ENCODE measurements at places on chromosomes 11 and 22.
A peak's percentile ranks its signal among the peaks of the same experiment; 100 is the strongest.

GRCh38 chr11:66476173-66476840 lies 3.9 kb upstream of the DPP3 start:
- DNase-seq, result no peak

DNA sequence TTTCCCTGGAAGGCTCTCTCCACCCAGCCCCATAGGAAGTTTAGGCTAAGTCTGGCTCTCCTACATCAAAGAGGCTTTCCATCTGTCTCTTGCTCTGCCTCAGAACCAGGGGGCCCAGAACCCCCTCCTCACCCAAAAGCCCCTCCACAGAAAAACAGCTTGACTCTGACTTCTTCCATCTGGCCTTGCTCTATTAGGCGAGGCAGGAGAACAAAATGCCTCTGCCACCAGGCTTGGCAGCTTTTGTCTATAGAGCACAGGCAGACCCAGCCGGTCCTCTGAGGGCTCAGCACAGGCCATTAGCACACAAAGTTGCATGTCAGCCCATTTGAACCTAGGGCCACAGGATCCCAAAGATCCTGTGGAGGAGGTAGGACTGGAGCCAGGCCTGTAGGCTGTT lies 75.7 kb upstream of the SUSD2 start:
- no peak for DNase-seq

DNA sequence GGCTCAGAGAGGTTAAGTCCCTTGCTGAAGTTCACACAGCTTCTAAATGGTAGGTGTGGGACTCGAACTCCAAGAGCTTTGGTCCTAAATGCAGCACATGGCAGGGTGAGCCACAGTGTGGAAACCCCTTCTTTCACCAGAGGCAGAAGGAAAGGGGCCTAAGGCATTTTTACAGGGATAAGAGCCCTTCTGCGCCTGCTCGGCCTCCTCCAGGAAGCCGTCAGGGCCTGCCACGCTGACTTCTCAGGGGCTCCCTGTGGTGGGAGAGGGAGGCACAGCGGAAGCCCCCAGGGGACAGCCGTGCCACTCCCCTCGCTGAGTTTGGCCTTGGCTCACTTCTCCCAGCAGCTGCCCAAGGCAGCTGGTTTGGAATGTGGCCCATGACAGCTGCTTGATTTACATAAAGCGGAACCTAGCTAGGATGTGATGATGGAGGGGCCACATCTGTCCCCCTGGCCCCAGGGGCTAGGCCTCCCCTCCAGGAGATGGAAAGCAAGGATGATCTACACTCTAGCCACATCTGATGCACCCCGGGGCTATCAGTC lies 35.4 kb downstream of the CD82 start:
- no peak for DNase-seq

DNA sequence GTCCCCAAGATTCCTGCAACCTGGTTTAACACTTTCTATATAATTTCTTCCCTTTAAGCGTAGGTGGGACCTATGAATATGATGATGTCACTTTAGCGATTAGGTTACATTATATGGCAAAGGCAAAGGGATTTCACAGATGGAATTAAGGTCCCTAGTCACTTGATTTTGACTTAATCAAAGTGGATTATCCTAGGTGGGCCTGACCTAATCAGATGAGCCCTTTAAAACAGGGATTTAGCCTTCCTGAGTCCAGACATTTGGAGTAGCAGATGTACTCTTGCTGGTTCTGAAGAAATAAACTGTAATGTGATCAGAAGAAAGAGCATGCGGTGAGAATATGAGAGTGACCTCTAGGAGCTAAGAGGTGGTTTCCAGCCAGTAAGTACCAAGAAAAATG lies 67.8 kb upstream of the LIN7C start:
- no peak for DNase-seq

DNA sequence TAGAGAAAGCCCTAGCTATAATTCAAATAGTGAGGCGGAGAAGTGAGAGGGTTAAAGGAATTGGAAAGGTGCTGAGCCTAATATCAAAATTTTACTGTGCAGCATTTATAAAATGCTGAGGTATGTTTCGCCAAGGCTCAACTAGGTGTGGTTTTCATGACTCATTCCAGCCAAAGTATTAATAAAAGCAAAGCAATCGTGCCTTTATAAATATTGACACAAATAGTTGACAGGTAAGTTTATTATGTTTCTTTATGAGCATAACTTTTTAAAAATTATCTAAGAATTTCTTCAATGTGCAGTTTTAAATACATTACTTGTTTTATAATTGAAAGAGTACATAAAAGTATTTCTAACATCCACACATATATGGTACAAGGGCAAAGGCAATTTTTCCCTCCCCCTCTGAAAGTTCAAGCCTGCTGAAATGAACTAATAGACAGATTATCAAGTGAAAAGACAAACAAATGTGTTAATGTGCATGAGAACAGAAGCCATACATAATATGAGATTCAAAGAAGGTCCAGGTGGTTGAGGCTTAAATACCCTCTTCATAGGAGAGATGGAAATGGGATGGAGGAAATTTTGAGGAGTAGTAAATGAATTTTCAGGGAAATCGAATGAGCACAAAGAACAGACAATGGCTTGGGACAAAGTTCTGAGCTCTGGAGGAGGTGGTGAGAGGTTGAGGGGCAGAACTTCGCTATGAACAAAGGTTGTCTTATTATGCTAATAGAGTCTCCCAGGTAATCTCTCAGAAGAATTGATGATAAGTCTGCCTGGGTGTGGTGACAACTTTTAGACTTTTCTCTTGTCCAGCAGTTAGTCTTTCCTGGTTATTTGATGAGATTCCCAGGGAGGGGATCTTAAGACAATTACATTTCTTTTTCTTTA lies 326.5 kb downstream of the BUD13 start:
- DNase-seq, result peak; percentile 8

- no peak for DNase-seq
Measured at GRCh38 chr11:115564851-115565250, 60.6 kb upstream of the CADM1 start.

DNA sequence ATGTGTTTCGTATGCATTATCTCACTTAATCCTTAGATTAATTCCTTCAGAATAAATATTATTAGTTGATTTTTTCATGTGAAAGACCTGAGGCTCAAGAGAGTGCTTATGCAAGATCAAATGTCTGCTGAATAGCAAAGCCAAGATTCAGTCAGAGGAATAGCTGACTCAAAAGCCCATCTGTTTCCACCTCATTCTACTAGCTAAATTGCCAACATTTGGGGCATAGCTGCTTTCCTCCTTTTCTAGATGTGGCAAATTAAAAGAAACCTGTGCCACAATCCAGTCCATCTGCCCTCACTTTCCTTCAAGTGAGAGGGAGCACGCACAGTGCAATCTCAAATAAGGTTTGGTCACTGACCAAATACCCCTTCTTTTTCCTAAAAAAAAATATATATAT lies 121.1 kb downstream of the PAX6 start:
- no peak for DNase-seq

DNA sequence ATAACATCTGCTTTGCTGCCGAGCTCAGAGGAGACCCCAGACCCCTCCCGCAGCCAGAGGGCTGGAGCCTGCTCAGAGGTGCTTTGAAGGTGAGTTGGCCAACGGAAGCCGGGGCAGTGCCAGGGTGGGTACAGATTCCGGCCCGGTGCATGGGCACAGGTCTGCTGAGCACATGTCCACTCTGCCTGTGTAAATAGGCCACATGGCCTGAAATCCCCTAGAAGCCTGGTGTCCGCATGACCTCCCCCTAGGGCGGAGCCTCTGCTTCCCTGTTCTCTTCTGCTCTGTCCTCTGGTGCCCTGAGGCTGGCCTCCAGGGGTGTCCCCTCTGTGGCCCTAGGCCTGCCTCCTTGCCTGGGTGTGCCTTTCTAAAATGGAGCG lies 19.6 kb upstream of the TXNRD2 start:
- no peak for DNase-seq

DNA sequence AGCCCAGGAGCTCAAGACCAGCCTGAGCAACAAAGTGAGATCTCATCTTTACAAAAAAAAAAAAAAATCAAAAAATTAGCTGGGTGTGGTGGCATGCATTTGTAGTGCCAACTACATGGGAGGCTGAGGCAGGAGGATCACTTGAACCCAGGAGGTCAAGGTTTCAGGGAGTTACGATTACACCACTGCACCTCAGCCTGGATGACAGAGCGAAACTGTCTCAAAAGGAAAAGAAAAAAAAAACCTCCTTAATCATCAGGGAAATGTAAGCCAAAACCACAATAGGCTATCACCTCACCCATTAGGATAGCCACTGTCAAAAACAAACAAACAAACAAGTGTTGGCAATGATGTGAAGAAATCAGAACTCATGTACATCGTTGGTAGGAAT lies 13.4 kb downstream of the DGCR2 start:
- DNase-seq, result no peak

GRCh38 chr22:19088866-19089595 lies 33.2 kb downstream of the DGCR2 start:
- DNase-seq, result no peak

GRCh38 chr11:86919557-86920210 lies 35.5 kb downstream of the FZD4 start:
- DNase-seq, result peak; percentile 54

DNA sequence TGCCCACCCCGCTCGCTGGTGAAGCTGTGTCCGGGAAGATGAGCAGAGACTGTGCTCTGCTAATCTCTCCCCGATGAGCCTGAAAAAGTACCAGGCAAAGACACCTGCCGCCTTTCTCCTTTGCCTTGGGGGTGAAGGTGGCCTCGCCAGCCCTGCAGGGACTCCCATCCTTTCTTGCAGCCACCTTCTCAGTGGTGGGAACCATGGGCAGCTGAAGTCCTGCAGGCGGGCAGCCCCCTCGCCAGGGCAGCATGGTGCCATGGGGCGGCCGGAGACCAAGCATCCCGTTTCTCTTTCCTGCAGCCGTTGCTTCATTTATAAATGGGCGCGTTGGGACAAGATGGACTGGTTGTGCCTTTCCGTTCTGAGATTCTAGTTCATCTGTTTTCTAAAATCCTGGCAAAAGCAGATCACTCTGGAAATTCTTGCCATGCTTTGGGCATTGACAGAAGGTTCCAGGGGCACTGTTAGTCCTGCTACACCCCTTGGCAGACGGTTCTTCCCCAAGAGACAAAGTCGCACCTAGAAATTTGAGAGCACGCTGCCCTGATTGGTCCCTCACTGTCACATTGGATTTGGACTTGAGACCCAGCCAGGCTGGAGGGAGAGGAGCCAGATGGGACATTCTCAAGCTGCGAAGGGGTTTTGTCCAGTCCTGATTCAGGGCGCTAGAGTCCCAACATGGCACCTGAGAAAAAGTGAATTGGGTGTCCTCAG lies 7.5 kb downstream of the CTTN start:
- DNase-seq, result no peak
